ENCODE measurements at places on chromosomes 16 and 17.

DNA sequence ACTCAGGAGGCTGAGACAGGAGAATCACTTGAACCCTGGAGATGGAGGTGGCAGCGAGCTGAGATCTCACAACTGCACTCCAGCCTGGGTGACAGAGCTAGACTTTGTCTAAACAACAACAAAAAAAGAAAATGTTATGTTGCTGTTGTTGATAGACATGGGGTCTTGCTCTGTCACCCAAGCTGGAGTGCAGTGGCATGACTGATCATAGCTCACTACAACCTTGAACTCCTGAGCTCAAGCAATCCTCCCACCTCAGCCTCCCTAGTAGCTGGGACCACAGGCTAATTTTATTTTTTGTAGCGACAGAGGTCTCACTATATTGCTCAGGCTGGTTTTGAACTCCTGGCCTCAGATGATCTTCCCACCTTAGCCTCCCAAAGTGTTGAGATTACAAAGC is 20.0 kb downstream of the FBXO47 start:
- DNase-seq = no peak

GRCh38 chr16:57377080-57377841 is 5.0 kb downstream of the CX3CL1 start:
- peak; percentile 70 for DNase-seq

GRCh38 chr17:50661795-50662391 is 27.2 kb downstream of the ABCC3 start:
- peak; percentile 52 for DNase-seq

DNA sequence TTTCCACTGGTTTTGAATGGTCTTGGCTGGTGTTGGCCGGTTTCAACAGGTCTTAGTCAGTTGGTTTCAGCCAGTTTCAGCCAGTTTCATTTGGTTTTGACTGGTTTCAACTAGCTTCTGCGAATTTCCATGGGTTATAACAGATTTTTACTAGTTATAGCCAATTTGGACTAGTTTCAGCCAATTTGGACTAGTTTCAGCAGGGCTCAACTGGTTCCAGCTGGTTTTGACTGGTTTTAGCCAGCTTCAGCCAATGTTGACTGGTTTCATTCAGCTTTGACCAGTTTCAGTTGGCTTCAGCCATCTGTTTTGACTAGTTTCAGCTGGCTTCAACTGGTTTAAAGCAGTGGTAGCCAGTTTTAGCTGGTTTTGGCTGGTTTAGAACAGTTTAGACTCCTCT is 432.6 kb downstream of the UTP18 start:
- no peak for DNase-seq

DNA sequence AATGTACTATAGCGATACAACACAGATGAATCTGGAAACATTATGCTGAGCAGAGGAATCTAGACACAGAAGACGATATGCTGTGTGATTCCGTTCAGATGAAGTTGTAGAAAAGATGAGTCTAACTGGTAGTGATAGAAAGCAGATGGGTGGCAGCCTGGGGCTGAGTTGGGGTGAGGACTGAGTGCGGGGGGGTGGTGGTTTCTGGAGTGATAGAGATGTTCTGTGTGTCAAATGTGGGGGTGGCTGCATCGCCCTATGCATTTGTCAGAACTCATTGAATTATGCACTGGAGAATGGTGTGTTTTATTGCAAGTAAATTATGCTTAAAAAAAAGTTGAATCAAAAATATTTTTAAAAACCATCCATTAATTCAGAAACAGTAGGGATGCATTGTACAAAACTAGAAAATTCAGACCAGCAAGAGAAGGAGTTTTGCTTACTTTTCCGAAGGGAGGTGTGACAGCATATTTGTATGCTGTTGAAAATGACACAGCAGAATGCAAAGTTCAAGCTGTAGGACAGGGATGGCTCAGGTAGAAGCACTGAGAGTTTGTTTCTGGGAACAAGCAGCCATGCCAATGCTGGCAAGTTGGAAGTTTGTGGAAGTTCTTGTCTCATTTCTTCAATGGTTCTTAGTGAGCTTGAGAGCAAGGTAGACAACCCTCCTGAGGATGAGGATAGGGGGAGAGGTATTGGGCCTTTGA is 13.0 kb upstream of the DRG2 start:
- DNase-seq = no peak

GRCh38 chr16:9679213-9679767 is 502.9 kb downstream of the GRIN2A start:
- no peak for DNase-seq

DNA sequence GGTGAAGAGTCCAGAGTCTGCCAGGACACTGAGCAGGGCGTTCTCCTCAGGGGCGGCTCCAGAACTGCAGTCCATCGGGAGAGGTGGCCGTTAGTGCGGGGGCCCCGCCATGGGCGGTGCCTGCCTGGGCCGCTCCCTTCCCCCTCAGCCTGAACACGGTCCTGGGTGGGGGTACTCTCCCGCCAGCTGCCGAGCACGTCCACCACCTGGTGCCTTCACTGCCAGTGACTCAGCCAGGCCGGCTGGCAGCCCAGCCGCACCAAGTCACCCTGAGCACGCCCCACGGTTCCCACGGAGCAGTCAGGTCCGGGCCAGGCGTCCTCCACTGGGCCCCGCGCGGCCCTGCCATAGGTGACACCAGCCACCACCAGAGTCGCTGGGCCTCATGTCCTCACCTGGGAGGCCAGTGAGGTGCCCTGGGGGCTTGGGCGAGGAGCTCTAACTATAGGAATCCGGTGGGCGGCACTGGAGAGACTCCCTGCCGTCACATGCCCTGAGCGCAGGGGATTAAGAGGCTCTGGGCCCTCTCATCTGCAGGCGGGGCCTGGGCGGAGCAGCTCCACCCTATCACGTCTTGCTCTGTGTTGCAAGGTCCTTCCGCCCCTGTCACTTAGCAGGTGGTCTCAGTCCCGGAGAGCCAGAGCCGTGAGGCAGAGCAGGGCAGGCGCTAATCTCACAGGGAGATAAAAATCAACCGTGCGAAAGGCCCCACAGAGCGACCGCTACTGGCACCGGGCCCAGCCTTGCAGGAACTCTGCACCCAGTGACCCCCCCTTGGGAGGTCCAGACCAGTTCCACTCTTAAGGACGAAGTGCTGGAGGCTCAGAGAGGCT is 14.3 kb downstream of the PIEZO1 start:
- DNase-seq = peak; percentile 51

DNA sequence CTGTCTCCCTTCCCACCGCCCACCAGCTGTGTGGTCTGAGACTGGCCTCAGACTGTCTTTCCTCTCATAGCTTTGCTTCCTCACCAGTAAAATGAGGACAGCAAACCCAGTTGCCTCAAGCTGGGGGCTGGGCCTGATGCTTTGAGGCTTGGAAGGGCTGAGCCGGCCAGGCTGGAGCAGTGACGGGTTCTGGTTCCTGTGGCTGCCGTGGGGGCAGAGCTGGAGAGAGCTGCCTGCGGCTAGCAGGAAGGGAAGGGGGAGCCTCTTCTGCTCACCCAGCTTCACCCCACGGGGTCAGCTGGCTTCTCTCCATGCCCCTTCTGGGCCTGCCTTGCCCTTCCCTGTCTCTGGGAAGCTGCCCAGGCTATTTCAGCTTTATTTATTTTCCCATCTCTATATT is 23.7 kb downstream of the LASP1 start:
- peak; percentile 68 for DNase-seq

DNA sequence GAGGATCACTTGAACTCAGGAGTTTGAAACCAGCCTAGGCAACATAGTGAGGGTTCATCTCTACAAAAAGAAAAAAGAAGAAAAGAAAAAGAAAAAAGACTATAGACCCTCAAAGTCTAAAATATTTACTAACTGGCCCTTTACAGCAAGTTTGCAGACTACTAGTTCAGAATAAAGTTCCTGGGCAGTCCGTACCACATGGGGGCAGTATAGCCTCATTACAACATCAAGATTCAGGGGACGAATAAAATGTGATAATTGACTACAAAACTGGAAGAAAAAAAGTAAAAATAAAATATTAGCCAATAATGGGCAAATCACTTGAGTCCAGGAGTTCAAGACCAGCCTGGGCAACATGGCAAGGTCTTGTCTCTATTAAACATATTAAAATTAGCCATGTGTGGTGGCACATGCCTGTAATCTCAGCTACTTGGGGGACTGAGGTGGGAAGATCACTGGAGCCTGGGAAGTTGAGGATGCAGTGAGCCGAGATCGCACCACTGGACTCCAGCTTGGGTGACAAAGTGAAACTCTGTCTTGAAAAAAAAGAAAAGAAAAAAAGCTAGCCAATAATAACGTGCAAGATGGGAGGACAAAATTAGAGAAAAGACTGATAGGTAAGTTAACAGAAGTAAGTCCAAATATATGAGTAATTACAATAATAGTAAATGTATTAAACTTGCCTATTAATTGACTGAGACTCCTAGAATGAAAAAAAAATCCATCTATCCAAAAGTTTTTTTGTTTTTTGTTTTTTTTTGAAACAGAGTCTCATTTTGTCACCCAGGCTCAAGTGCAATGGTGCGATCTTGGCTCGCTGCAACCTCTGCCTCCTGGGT is 129.4 kb upstream of the SEC14L1 start:
- DNase-seq = peak; percentile 70

GRCh38 chr17:11388054-11388453 is 147.0 kb downstream of the SHISA6 start:
- DNase-seq = no peak

DNA sequence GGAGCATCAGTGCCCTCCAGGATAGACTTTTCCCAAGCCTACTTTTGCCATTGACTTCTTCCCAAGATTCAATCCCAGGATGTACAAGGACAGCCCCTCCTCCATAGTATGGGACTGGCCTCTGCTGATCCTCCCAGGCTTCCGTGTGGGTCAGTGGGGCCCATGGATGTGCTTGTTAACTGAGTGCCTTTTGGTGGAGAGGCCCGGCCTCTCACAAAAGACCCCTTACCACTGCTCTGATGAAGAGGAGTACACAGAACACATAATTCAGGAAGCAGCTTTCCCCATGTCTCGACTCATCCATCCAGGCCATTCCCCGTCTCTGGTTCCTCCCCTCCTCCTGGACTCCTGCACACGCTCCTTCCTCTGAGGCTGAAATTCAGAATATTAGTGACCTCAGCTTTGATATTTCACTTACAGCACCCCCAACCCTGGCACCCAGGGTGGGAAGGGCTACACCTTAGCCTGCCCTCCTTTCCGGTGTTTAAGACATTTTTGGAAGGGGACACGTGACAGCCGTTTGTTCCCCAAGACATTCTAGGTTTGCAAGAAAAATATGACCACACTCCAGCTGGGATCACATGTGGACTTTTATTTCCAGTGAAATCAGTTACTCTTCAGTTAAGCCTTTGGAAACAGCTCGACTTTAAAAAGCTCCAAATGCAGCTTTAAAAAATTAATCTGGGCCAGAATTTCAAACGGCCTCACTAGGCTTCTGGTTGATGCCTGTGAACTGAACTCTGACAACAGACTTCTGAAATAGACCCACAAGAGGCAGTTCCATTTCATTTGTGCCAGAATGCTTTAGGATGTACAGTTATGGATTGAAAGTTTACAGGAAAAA is 9.7 kb upstream of the CYLD start:
- no peak for DNase-seq

GRCh38 chr16:53457670-53458069 is 23.4 kb downstream of the RBL2 start:
- DNase-seq = peak; percentile 68

GRCh38 chr16:68453816-68454215 is 5.5 kb upstream of the SMPD3 start:
- no peak for DNase-seq

- no peak for DNase-seq
Observed at GRCh38 chr17:50817838-50818237, 17.5 kb upstream of the WFIKKN2 start.

DNA sequence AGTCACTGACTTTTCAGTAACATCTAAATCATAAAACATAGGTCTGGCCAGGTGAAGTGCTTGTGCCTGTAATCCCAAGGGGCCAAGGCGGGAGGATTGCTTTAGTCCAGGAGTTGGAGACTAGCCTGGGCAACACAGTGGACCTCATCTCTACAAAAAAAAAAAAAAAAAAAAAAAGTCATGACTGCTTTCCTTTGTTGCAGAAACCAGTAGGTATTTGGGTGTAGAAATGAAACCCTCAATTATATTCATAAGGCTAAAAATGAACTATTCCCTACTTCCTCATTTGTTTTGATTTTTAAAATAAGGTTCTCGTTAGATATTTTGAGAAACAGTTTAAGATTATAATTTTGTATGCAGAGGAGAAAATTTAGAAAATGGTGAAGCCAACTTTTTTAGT is 26.0 kb downstream of the PITPNC1 start:
- DNase-seq = no peak

DNA sequence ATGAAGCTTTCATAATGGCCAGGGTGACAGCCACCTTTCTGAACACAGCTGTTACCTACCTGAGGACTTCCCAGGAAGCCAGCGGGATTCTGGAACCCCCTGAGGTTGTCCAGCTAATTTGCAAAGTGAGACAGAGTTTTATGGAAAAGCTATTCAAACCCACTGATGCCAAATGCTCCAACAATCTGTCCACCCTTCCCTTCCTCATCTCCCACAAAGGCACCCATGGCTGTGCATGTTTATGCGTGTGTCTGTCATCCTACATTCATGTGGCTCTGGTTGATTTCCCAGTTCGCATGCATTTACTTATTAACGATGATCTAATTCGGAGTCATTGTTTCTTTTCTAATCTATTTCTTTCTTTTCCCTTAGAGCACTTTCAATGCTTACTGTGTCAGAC is 217.1 kb downstream of the SLC39A11 start:
- DNase-seq = no peak

- DNase-seq = peak; percentile 71
Observed at GRCh38 chr16:12095275-12096156, 119.0 kb downstream of the SNX29 start.

- DNase-seq = no peak
Observed at GRCh38 chr17:58504826-58505351, 9.5 kb downstream of the MTMR4 start.

- DNase-seq = no peak
Observed at GRCh38 chr17:42182927-42183734, 2.1 kb downstream of the HCRT start.

- DNase-seq = peak; percentile 61
Observed at GRCh38 chr16:17467923-17468540, 2.7 kb downstream of the XYLT1 start.

DNA sequence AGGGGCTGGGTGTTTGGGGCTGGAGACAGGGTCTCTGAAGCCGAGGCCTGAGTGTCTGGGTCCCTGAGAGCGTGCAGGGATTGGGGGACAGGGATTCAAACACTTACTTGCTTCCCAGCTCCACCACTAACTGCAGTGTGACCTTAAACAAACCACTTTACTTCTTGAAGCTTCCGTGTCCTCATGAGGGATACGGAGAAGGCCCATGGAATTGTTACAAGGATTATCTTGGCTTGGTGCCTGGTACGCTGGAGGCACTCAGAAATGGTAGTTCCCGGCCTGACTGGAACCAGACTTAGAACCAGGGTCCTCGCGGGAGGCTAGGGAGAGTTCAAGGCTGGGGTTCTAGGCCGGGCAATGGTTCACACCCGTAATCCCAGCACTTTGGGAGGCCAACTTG is 2.9 kb upstream of the CXCL16 start:
- no peak for DNase-seq

GRCh38 chr17:76562734-76563148 is 22.9 kb downstream of the PRCD start:
- peak; percentile 48 for DNase-seq

DNA sequence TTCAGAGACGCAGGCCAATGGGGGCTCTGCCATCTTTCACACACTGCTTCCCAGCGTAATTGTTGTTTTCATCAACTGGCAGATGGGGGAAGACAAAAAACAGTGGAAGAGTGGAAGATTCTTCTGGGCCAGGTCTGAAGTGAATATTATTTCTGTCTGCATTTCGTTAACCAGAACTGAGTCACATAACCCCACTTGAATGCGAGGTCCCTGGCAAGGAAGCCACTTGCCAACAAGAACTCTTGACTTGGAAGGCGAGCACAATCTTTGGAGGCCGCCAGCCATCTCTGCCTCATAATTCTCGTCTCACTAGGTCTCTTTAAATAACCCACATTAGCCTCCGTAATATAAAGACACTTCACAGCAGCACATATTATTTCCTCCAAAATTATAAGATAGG is 75.4 kb downstream of the CYB561 start:
- DNase-seq = no peak
